ENCODE measurements at places on chromosomes 11 and 22. TPM values are rescaled to one million over a fixed set of nuclear protein-coding genes. Genes with fewer than 3 reads are reported as not detected.

Gene CLDN5
- total RNA-seq, result 28.6 TPM

Gene TRPC6
- total RNA-seq, result 0.57 TPM

Gene CRYBB3
- 0.38 TPM for total RNA-seq

Gene SCN4B
- total RNA-seq, result 7.7 TPM

Gene CALCA
- 3.9 TPM for total RNA-seq

Gene MAPK8IP1
- 2.4 TPM for total RNA-seq

Gene JAML
- total RNA-seq, result 1.4 TPM

Gene MYBPC3
- 0.50 TPM for total RNA-seq
